ENCODE measurements at places on chromosomes 11 and 22.

DNA sequence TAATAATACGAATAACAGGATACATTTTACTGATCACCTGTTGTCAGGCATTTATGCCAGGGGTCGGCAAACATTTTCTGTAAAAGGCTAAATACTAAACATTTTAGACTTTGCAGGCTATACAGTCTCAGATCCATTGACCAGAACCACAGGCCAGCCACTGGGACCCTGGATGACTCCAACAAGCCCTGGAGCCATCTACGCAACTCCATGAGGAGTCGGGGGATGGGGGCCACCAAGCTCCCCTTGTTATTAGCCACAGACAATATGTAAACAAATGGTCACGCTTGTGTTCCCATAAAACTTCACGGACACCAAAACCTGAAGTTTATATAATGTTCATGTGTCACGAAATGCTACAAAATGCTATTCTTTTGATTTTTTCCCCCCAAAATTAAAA lies 54.4 kb upstream of the EMID1 start:
- no peak for DNase-seq
- peaks cover 17% of the 10 kb centered on the region for H3K27me3 ChIP-seq
- H3K4me3 ChIP-seq: no peak overlapping the region
- H3K36me3 ChIP-seq: no peaks in the 10 kb centered on the region
- peaks cover 15% of the 10 kb centered on the region for H3K4me1 ChIP-seq

DNA sequence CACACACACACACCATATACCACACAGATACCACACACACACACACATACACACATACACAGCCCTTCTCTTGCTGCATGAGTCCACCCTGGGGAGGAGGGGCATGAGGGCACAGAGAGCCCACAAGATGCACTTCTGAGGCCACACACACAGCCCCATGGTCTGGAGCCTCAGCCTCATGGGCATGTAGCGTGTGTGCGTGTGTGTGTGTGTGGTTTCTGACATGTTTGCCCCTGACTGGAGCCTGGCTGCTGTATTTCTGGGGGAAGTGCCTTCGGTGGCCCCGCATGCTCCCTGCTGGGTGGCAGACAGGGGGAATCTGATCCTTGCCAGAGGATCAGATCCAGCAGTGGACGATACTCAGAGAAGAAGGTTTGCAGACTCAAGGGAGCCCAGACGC lies 97.0 kb upstream of the PRR5 start:
- no peaks in the 10 kb centered on the region for H3K36me3 ChIP-seq
- H3K4me1 ChIP-seq: peaks cover 3% of the 10 kb centered on the region
- H3K27ac ChIP-seq: no peak overlapping the region
- no peak for DNase-seq
- H3K4me3 ChIP-seq: no peak overlapping the region

- H3K4me3 ChIP-seq: no peak overlapping the region
- H3K27me3 ChIP-seq: peaks cover 3% of the 10 kb centered on the region
Observed at GRCh38 chr11:112656772-112657428, 304.3 kb upstream of the NCAM1 start.

DNA sequence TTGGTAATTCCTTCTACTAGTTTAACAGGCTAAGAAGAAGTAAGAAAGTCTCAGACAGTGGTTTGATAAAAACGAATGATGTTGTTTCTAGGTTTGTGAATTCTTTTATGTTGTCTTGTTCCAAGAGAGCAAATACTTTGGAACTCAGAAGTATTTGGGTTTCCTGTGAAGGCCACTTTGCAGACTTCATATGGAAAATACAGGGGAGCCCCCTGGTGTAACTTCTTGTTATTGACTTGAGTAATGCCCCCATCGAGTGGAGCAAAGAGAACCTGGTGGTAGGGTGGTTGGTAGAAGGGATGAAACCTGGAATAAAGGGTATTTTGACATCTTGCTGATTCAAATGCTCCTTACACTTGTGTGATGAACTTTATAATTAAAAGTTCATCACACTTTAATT lies 40.0 kb upstream of the PTH start:
- H3K4me3 ChIP-seq: no peak overlapping the region
- H3K4me1 ChIP-seq: no peaks in the 10 kb centered on the region
- H3K27me3 ChIP-seq: peaks cover 4% of the 10 kb centered on the region
- H3K36me3 ChIP-seq: no peaks in the 10 kb centered on the region

- H3K4me3 ChIP-seq: no peak overlapping the region
- H3K27ac ChIP-seq: no peak overlapping the region
- peaks cover 34% of the 10 kb centered on the region for H3K4me1 ChIP-seq
- DNase-seq: no peak
- H3K27me3 ChIP-seq: no peaks in the 10 kb centered on the region
- no peaks in the 10 kb centered on the region for H3K36me3 ChIP-seq
Observed at GRCh38 chr22:42928969-42929837, 72.1 kb upstream of the ARFGAP3 start.

- no peaks in the 10 kb centered on the region for H3K36me3 ChIP-seq
- H3K27ac ChIP-seq: no peak overlapping the region
- DNase-seq: no peak
- no peaks in the 10 kb centered on the region for H3K4me1 ChIP-seq
Observed at GRCh38 chr22:22849640-22850610, 37.7 kb upstream of the IGLL5 start.

DNA sequence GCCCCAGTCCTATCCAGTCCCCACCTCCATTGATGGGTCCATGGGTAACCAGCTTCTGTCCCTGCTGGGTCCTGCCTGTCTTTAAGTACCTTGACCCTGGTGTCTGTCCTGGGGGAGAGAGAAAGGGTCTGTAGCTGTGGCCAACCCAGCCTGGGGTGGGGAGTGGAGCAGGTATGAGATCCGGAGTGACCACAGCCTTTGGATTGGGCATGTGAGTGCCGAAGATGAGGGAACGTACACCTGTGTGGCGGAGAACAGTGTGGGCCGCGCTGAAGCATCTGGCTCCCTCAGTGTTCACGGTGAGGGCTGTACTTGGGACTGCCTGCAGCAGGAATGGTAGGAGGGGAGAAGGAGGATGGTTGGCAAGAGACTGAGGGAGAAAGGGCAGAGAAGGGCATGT lies 5.2 kb downstream of the ROBO3 start:
- no peak overlapping the region for H3K27ac ChIP-seq
- no peak for DNase-seq
- no peaks in the 10 kb centered on the region for H3K36me3 ChIP-seq
- no peak overlapping the region for H3K4me3 ChIP-seq
- peaks cover 24% of the 10 kb centered on the region for H3K4me1 ChIP-seq
- H3K27me3 ChIP-seq: peaks cover 87% of the 10 kb centered on the region

DNA sequence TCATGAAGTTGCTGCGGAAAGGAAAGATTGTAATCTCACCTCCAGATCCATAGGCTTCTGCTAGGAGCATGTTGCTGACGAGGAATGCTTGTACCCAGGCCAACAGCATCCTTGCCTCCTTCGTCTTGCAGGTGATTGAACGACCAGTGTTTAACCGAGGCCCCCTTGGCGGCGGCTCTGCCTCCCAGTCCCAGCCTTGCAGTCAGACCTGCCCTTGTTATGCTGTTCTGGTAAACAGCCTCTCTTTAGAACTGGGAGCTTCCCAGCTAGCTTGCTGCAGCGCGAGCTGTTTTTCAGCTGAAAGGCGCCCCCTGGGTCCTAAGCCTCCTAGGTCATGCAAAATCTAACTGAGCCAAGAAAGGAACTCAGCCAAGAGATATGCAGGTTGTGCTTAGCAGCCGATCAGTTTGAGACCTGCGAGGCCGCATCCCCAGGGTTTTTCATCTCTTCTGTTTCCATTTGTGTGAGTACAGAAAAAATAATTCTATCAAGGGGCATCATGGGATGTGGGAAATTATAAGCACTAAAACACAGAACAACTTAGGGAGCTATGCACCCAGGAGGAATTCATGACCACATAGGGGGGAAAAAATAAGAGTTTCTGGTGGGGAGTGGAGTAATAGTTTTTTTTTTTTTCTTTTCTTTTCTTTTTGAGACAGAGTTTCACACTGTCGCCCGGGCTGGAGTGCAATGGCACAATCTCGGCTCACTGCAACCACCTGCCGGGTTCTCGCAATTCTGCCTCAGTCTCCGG lies at the start of gene PIK3IP1:
PIK3IP1 (minus strand) TSS at position 253 of the 754 bp plus-strand sequence; CDS start at position 109, 144 bp downstream.
- no peaks in the 10 kb centered on the region for H3K27me3 ChIP-seq
- peak within 1 kb of the TSS; percentile 97 for H3K4me3 ChIP-seq
- H3K36me3 ChIP-seq: peaks cover 21% of the 10 kb centered on the region
- H3K4me1 ChIP-seq: peaks cover 74% of the 10 kb centered on the region

DNA sequence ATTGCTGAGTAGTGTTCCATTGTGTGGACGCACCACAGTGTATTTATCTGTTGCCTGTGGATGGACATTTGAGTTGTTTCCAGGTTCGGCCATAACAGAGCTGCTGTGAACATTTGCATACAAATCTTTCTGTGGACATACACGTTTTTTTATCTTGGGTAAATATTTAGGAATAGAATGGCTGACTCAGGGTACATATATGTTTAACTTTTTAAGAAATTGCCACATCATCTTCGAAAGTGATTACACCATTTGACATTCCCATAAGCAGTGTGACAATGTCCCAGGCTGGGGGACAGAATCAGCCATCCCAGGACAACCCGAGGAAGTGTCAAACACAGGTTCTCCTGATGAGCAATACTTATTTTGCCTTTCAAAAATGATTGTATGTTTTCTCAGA lies 87.9 kb downstream of the OSBP2 start:
- no peak for DNase-seq
- H3K27ac ChIP-seq: no peak overlapping the region
- peaks cover 7% of the 10 kb centered on the region for H3K4me1 ChIP-seq
- H3K4me3 ChIP-seq: no peak overlapping the region

DNA sequence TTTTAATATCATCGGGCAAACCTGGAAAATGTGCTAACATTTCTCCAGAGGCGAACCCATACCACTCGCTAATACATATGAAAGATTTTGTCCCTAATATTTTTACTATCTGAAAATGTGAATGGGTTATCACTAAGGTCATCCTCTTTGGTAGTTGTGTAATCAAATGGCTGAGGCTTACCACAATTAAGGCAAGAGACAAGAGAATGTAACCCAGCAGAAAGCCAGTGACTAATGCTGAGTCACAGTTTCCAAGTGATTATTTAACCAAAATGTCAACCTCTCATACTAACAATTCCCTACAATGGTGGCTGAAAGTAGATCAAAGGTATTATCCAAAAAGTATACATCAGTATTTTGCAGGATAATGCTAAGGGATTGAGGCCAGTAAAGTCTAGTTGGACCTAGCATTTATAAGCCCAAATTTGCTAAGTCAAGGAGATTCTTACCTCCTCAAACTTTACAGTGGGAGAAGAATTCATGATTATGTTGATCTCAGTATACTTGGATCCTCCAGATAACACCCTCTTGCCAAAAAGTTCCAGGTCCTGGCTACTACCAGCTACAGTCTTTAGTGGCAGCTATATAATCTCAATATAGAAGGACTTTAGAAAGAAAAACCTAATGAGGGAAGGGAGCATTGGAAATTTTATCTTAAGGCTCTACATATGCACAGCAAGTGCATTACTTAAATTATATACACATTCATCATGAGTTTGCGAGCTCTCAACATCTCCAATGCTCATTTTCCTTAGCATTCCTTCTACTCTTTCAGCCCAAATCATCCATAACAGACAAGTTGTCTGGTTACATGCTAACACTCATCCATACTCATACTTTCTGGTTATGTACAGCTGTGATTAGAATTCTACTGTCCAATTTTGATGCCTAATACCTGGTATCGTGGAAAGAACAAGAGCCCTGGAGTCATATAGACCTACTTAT lies 25.4 kb downstream of the SIK3 start:
- no peak overlapping the region for H3K27ac ChIP-seq
- DNase-seq: no peak
- H3K36me3 ChIP-seq: peaks cover 5% of the 10 kb centered on the region

- no peaks in the 10 kb centered on the region for H3K27me3 ChIP-seq
- no peak for DNase-seq
- H3K36me3 ChIP-seq: no peaks in the 10 kb centered on the region
- no peak overlapping the region for H3K27ac ChIP-seq
Observed at GRCh38 chr22:48636746-48637145, 1190.9 kb downstream of the BRD1 start.

- peaks cover 19% of the 10 kb centered on the region for H3K36me3 ChIP-seq
- peaks cover 2% of the 10 kb centered on the region for H3K27me3 ChIP-seq
- H3K27ac ChIP-seq: no peak overlapping the region
- H3K4me1 ChIP-seq: no peaks in the 10 kb centered on the region
- no peak for DNase-seq
Observed at GRCh38 chr11:32105871-32106560, 15.1 kb downstream of the RCN1 start.

Measured in activated CD8-positive, alpha-beta T cell treated with anti-CD3 and anti-CD28 coated beads, Interleukin-2, amount 10 ng/mL, durations not matched to agents 7 days and 5 days (primary cell).